Activated CD4-positive, alpha-beta T cell treated with anti-CD3 and anti-CD28 coated beads, Interleukin-2, amount 50 U/mL, for 4 hours (primary cell): ENCODE measurements at places on chromosomes 5 and 9.

DNA sequence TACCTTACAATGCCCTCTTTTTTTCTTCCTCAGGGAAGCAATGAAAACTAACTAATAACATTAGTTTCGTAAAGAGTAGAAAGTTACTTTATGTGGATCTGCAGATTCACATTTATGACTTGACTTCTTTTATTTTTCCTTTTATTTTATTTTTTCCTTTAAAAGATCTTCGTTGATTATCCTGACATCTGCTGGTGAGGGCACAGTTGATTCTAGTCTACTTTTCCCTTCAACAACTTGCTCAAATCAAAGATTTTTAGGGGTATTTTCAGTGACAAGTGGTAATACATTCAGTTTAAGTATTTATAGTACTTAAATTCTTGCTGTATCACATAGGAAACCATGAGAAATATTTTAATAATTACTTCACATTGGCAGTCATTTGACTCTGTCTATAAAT, 4.9 kb downstream of the EDIL3 start:
- DNase-seq: no peak

- DNase-seq: no peak
Observed at GRCh38 chr5:144273232-144274027, 102.8 kb downstream of the KCTD16 start.

DNA sequence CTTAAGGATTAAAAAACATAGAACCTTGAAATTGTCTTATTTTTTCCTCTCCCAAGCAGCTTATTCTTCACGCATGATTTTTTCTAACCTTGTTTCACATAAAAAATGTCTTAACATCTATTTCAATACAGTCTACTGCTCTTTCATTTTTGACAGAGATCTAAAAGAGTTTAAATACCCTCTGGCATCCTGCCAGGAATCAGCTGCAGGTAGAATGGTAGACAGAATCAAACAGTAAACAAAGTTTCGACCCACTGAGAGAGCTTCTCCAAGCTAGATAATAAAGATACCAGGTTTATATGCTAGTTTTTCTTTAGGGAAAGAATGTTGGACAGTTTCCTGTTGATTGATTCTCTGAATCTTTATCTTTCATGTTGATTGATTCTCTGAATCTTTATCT, 555.8 kb upstream of the CDH9 start:
- DNase-seq: no peak

DNA sequence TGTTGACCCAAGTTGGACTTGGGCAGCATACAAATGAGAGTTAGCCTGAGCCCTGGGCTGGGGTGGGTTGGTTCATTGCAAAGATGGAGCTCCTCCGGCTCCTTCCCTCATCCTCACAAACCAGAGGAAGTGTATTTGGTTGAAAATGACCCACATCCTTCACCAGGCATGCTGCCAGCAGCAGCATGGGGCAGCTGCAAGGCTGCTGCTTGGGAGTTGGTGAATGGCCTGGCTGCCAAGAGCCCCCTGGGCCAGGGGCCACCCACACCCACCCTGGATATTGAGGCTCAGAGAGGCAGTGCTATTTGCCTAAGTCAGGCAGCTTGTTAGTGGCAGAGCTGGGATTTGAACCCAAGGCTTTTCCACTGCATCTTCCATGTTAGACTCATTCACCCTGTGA, 29.5 kb downstream of the PPARGC1B start:
- DNase-seq: no peak

GRCh38 chr5:74239261-74239660, 401.3 kb downstream of the ENC1 start:
- no peak for DNase-seq
